ENCODE measurements at places on chromosomes 2 and 18.
A peak's percentile ranks its signal among the peaks of the same experiment; 100 is the strongest.

GRCh38 chr2:15790326-15790725, 150.0 kb upstream of the MYCN start:
- no peak for DNase-seq

DNA sequence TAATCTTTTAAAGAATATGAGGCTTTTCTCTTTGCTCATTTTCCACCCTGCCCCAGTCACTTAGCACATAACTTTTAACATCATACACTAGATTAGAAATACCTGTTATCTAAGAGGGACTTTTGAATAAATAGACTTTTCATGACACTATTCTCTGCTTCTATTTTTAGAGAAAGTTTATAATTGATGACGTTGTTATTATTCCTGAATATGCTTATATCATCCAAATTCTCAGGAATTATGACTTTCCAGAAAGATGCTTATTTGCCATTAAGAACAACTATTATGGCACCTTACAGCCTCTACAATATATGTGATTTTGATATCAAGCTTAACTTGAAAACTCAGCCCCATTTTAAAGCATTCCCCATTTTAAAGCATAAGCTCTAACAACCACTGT, 11.4 kb downstream of the TMEFF2 start:
- no peak for DNase-seq

GRCh38 chr18:74784752-74785151, 187.1 kb downstream of the ZNF407 start:
- DNase-seq: no peak

GRCh38 chr2:183011743-183012142, 26.5 kb downstream of the NCKAP1 start:
- DNase-seq: no peak

GRCh38 chr2:54015798-54016699, 45.3 kb upstream of the PSME4 start:
- no peak for DNase-seq

DNA sequence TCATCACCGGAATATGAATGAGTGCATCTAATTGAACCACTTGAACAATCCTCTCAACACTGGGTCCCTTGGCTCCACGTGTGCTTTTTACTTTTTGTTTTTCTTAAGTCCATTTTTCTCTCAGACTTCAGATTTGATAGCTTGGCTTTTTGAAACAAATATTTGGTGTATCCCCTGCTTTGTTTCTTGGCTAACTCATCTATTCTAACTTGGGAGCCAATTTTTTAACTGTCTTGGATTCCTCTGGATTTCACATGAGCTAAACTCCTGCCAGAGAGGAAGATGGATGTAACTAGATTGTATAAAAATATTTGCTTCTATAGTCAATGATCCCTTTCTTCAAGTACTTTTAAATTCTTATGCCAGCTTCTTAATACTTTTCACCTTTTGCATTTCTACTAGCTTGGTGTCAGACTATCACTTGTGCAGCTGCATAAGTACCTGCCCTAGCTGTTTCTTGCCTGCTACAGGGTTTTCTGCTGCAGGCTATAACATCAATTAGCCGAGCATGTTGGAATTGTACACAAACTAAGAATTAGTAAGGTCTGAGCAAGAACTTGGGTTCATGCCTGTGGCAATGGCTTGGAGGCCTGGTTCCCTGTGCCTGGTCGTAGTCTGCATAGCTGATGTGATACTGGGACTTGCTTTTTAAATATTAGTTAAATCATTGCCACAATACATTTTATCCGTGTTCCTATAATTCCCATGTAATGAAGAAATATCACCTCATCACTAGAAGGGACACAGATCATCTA, 281.5 kb downstream of the EN1 start:
- no peak for DNase-seq

GRCh38 chr2:215487002-215487372, 51.1 kb upstream of the FN1 start:
- DNase-seq: no peak

GRCh38 chr2:4181062-4181461, 477.7 kb downstream of the DCDC2C start:
- no peak for DNase-seq

- DNase-seq: no peak
These were observed 78.0 kb upstream of the SERTAD2 start for GRCh38 chr2:64731746-64732145.

DNA sequence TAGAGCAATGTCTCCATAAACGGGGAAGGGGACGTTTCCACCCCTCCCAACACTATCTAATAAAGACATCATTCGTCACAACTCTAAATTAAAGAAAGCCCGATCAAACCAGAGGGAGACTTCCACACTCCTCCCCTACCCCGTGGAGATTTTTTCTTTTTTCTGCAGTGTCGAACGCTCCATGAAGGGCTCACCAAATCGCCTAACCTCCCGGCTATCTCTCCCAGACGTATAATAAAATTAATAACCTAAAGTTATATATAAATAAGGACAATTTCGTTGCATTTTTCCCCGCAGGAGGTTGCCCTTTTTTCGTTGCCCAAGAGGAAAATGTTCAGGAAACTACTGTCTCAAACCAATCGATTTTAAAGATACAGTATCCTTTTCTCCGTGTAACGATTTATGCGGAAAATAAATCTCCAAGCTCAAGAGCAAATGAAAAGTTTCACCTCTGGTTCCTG, 2.4 kb downstream of the EVX2 start:
- DNase-seq: no peak

- DNase-seq: no peak
These were observed 9.8 kb upstream of the ZNF512 start for GRCh38 chr2:27572998-27573429.

- DNase-seq: no peak
These were observed 26.1 kb downstream of the TGFA start for GRCh38 chr2:70527447-70528080.

- no peak for DNase-seq
These were observed 9.2 kb downstream of the PTPRN start for GRCh38 chr2:219300022-219300421.

- DNase-seq: no peak
These were observed 508.3 kb downstream of the TSN start for GRCh38 chr2:122263746-122264145.

DNA sequence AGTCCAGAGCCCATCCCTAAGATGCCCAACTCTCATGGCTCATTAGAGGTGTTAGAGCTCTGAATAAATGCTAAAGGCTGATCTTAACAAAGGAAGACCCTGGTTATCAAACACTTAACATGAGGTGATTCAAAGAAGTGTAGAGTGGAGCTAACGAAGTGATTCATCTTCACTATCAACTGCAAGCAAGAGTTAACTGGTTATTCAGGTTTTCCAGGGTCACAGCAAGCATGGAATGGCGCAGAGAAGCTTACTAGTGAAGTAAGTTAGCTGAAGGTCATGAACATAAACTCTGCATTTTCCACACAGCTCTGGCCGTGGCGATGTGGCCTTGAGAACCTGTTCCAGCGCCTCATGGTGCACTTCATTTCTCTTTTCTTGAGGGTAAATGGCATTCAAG, 17.0 kb downstream of the RND3 start:
- no peak for DNase-seq

GRCh38 chr2:98378196-98378595, 31.9 kb downstream of the CNGA3 start:
- no peak for DNase-seq

- no peak for DNase-seq
These were observed 118.6 kb upstream of the PGAP1 start for GRCh38 chr2:197045115-197045514.

DNA sequence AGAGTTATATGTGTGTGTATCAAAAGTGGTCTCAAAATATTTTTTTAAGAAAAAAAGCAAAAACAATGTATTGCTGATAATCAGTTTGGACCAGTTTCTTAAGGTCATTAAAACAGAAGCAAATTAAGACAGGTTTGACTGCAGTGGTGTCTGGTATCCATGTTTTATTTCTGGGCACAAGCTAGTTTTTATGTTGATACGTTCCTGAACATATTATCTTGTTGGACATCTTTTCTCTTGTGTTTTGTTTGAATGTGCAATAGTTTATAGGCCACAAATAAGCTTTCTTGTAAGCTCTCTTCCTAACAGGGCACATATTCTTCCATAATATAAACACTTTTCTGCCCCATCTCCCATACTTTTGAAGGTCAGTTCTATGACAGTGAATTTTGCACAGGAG, 74.6 kb upstream of the FAM117B start:
- DNase-seq: no peak

GRCh38 chr2:232504438-232504837, 15.8 kb upstream of the PRSS56 start:
- no peak for DNase-seq

GRCh38 chr2:136129601-136130000, 11.7 kb upstream of the CXCR4 start:
- peak; percentile 61 for DNase-seq

DNA sequence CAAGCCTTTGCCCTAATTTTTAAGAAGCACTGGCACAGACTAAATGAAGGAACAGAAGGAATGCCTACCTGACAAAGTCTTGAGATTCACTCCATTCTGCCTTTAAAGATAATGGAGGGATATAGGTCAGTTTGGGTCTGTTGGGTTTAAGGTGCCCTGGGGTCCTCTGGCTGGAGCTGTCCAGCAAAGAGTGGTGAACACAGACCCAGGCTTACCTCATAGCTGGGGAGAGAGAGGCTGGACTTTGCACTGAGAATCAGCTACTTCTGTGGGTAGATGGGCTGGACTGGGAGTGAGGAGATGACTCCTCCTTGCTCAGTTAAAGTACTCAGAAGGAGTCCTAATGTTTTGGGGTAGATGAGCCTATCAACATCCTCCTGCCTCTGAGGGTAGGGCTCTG, 64.4 kb upstream of the CXCR4 start:
- no peak for DNase-seq

GRCh38 chr2:157911246-157911645, 35.1 kb upstream of the ACVR1 start:
- DNase-seq: no peak

DNA sequence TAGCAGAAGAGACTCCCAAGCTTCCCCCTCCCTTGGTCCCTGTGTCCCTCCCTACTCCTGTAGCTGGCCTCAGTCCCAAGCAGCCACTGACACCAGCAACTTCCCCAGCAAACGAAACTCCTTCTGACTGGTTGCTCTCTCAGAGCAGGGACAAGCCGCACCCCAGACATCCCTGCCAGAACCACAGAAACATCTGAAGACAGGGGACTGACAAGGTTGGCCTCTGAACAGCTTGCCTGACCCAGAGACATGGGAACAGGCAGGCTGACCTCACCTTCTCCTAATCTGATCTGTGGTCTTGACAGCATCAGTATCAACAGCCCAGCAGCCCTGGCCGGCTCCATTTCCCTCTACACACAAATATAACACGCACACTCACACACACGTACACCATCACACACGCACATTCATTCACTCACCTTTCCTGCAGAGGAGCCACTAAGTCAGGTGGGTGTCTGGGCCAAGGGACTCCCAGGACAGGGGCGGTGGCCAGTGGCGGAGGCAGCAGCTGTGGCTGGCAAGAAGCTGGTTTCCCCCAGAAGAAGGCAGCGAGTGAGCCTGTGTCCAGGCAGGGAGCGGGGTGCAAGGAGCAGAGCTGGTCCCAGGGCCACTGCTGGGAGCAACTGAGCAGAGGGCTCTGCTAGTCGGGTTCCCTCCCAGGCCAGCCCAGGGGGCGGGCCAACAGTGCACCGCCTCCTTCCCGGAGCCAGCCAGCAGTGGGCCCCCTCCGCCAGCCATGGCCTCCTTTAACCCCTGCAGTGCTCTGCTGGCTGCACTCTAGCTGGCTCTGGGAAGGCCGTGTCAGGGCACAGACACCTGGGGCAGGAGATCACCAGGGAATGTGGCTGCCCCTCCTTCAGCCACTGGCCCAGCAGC, 59.1 kb downstream of the TNS1 start:
- no peak for DNase-seq

- DNase-seq: no peak
These were observed 252.5 kb downstream of the VAPA start for GRCh38 chr18:10166164-10166807.

GRCh38 chr2:101655702-101656422, 41.6 kb upstream of the MAP4K4 start:
- no peak for DNase-seq

GRCh38 chr2:150169237-150169629, 318.2 kb downstream of the RND3 start:
- no peak for DNase-seq

DNA sequence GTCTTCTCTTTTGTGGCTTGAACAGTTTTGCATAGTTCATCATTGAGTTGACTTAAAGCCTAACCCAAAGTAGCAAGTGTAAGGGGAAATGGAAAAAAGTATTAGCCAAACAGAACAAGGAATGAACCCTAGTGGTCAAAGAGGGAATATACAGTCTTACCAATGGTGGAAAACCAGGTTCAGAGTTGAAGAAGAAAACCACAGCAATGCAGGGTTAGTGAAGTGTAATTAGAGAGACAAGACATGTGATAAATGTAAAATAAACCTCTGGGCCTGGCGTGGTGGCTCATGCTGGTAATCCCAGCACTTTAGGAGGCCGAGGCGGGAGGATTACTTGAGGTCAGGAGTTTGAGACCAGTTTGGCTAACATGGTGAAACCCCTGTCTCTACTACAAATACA, 2.4 kb downstream of the TTN start:
- no peak for DNase-seq

- DNase-seq: no peak
These were observed 27.4 kb downstream of the MARCHF4 start for GRCh38 chr2:216344950-216345300.

GRCh38 chr18:23460285-23461273, 7.5 kb downstream of the RIOK3 start:
- DNase-seq: no peak

DNA sequence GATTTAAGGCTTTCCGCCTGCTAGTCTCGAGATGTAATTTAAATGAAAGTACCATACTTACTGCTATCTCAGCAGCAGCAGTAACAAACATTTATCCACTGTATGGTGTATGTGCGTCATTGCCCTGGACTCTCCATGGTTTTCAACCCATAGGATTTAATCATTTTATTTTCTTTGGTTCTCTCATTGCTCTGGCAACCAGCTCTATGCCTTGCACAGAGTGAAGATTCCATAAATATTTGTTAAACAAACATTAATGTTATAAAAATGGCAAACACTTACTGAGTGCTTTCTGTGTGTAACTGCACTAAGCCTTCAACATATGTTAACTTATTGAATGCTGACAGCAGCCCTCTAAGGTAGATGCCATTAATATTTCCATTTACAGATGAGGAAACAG, 1.3 kb upstream of the LMAN1 start:
- DNase-seq: no peak

DNA sequence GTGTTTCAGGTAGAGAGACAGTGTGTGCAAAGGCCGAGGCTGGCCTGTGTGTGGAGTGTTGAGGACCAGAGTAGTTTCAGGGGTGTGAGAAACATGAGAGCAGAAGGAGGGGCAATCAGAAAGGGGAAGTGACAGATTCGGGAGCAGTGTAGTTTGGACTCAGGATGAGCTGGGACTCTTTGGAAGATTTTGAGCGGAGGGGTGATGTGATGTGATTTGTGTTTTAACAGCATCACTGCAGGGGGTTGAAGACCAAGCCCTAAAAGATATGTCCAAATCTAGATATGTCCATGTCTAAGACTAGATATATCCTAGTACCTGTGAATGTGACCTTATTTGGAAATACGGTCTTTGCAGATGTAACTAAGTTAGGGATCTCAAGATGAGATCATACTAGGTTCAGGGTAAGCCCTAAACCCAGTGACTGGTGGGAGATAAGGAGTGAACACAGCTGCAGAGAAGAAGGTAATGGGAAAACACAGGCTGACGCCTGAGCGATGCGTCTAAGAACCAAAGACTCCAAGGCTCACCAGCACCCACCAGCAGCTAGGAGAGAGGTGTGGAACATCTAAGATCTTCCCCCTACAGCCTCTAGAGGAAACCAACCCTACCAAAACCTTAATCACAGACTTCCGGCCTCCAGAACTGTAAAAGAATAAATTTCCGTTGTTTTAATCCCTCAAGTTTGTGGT, 38.5 kb upstream of the MYO3B start:
- no peak for DNase-seq

- no peak for DNase-seq
These were observed 174.4 kb downstream of the ICOS start for GRCh38 chr2:204110751-204111516.
